RWPE2 (cell line): ENCODE measurements at places on chromosomes 5 and 9.

DNA sequence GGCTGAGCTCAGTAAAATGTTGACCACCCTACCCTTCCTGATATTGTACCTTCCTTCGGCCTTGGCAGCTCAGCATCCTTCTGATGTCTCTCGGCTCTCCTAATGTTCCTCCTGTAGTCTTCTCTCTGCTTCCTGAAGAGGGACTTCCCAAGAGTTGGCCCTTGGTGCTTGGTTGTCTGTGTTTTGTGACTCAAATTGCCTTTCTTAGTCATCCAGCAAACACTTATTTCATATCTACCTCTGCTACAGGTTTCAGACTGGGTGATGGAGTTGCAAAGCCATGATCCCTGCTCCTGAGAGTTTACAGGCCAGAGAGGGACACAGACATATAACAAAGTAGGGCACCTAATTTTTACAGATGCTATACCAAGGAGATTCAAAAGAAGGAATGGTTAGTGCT is 70.1 kb downstream of the SV2C start:
- H3K36me3 ChIP-seq = no peaks in the 10 kb centered on the region
- no peak overlapping the region for H3K27ac ChIP-seq
- DNase-seq = no peak
- H3K4me3 ChIP-seq = no peak overlapping the region
- peaks cover 10% of the 10 kb centered on the region for H3K27me3 ChIP-seq

DNA sequence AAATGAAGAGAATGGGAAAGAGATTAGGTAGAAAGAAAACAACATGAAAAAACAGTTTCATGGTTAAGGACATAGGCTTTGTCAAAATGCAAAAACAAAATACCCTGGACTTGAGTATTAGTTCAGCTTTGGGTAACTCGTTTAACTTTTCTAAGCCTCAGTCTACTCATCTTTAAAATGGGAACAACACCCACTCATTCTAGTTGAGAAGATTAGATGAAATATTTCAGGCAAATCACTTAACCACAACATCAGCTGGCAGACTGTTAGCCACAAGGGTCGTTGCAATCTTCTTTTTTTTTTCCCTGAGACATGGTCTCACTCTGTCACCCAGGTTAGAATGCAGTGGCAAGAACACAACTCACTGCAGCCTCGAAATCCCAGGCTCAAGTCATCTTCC is 185.6 kb downstream of the DCP2 start:
- no peak for DNase-seq
- no peaks in the 10 kb centered on the region for H3K36me3 ChIP-seq
- H3K27me3 ChIP-seq = no peaks in the 10 kb centered on the region
- H3K4me3 ChIP-seq = no peak overlapping the region

DNA sequence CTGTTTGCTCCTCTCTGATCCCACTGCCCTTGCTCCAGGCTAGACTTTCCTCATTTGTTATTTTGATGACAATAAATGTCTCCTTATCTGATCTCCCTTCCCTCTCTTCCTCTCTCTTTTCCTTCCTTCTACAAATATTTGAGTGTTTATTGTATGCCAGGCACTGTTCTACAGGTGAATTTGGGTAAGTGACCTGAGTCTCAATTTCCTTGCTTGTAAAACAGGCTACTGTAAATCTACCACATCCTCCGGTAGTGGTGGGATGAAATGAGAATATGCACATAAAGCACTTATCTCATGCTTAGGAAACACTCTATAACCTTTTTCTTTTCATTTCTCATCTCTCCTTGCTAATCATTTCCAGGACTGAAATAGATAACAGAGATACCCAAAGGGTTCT is 86.4 kb downstream of the HMHB1 start:
- no peak for DNase-seq
- no peaks in the 10 kb centered on the region for H3K4me1 ChIP-seq
- no peaks in the 10 kb centered on the region for H3K27me3 ChIP-seq
- H3K36me3 ChIP-seq = no peaks in the 10 kb centered on the region
- no peak overlapping the region for H3K4me3 ChIP-seq

DNA sequence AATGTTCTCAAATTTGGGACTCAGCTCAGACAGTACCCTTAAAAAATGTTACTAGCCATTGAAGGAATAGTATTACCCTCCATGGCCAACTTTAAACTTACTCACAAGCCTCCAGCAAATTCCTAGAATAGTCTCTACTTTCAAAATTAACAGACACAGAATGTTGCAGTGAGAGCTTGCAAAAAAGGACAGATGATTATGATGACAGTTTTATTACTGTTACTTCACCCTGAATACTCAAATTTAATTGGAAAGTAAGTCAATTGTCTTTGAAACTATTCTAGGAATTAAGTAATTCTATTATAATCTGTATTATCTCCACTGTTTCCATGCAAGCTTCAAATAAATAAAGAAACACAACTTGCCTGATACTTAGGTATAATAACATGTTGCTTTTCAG is 288.3 kb downstream of the SLF1 start:
- H3K27me3 ChIP-seq = no peaks in the 10 kb centered on the region
- no peaks in the 10 kb centered on the region for H3K36me3 ChIP-seq
- no peak overlapping the region for H3K27ac ChIP-seq
- H3K4me3 ChIP-seq = no peak overlapping the region

DNA sequence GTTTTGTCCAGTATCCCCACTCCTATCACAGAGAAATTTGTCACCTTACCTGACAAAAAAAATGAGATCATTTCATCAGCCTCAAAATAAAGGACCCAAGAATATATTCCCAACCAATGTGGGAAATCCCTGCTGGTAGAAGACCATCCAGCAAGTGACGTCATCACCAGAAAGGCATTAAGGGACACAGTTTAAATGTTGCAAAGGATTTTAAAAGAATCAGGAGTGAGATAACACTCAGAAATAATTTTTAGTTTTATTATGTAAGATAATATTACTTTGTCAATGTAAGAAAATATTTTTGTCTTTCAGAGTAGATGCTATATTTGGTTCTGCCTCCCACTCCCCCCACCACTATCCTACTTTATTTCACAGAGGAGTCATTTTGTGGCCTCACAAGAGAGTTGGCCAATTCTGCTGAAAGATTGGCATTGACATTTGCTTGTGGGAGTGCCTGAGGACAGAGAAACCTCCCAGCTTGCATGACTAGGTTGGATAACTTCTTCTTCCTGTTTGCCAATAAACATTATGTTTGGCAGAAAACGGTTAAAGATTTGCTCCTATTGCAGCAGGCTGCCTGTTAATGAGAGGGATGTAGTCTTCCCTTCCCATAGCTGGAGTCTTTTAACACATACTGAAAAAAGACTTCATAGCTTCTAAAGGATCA is 288.6 kb upstream of the DAB2 start:
- no peak for DNase-seq
- no peaks in the 10 kb centered on the region for H3K27me3 ChIP-seq
- H3K36me3 ChIP-seq = no peaks in the 10 kb centered on the region
- H3K4me3 ChIP-seq = no peak overlapping the region

GRCh38 chr9:88320748-88321415 is 67.4 kb upstream of the SPIN1 start:
- H3K4me3 ChIP-seq = no peak overlapping the region
- H3K36me3 ChIP-seq = no peaks in the 10 kb centered on the region
- no peaks in the 10 kb centered on the region for H3K27me3 ChIP-seq
- DNase-seq = no peak
- H3K4me1 ChIP-seq = no peaks in the 10 kb centered on the region

DNA sequence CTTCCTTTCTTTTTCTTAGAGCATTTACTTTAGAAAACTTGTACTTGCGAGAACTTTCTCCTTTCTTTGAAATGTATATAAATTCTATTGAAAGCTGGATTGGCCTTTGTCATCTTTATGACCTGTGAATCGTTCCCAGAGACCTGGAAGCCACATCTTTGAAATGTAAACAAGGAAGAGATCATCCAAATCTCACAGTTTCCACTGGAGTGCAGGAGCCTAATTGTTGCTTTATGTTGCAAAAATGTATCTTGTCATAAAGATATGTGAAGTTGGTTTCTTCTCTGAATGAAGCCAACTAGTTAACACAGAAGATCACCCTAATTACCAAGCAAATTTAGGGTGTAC is 1101.8 kb downstream of the TAF11L14 start:
- no peak for DNase-seq
- H3K27ac ChIP-seq = no peak overlapping the region
- H3K4me1 ChIP-seq = no peaks in the 10 kb centered on the region
- H3K36me3 ChIP-seq = no peaks in the 10 kb centered on the region

GRCh38 chr5:17829456-17829855 is 195.2 kb downstream of the TAF11L14 start:
- no peaks in the 10 kb centered on the region for H3K36me3 ChIP-seq
- no peaks in the 10 kb centered on the region for H3K4me1 ChIP-seq
- H3K27me3 ChIP-seq = no peaks in the 10 kb centered on the region
- H3K4me3 ChIP-seq = no peak overlapping the region
- no peak overlapping the region for H3K27ac ChIP-seq
- no peak for DNase-seq

- H3K36me3 ChIP-seq = no peaks in the 10 kb centered on the region
- peaks cover 7% of the 10 kb centered on the region for H3K27me3 ChIP-seq
- DNase-seq = no peak
- H3K4me1 ChIP-seq = no peaks in the 10 kb centered on the region
- H3K4me3 ChIP-seq = no peak overlapping the region
- H3K27ac ChIP-seq = no peak overlapping the region
Measured at GRCh38 chr5:147737921-147738320, 44.6 kb downstream of the JAKMIP2 start.

DNA sequence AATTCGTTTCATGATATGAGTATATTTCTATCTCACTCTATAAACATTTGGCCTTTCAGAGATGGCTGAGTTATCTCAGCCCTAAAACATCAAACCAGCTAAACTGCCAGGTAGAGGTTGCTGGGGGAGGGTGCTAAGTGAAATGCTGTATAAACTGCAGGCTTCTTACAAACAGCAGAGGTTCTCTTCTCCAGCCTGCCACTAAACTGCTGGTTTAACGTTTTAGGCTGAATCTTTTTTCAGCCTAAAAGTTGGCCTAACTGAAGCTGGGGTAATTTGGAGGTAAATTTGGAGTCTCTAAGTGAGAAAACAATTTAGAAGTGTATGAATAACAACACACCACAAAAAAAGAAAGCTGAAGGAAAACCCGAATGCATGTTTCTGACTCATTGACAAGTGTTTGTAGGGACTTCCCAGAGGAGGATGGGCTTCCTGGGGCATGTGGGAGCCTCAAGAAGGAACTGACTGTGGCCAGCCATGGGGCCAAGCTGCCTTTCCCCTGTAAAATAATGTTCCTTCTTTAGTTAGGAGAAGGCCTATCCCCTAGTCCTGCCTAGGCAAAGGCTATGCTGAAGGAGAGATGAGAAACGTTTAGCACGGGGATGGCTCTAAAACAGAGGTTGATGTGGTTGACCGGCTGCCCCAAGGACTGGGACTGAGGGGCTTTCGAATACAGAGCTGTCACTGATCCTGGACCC is 44.3 kb downstream of the SLC28A3 start:
- H3K27ac ChIP-seq = no peak overlapping the region
- H3K4me1 ChIP-seq = peaks cover 13% of the 10 kb centered on the region
- no peaks in the 10 kb centered on the region for H3K27me3 ChIP-seq
